ENCODE measurements at places on chromosomes 2 and 18.

GRCh38 chr18:23542461-23542860 is 39.1 kb downstream of the RMC1 start:
- DNase-seq, result no peak

- no peak for DNase-seq
Observed at GRCh38 chr2:198901894-198902293, 555.8 kb downstream of the SATB2 start.

DNA sequence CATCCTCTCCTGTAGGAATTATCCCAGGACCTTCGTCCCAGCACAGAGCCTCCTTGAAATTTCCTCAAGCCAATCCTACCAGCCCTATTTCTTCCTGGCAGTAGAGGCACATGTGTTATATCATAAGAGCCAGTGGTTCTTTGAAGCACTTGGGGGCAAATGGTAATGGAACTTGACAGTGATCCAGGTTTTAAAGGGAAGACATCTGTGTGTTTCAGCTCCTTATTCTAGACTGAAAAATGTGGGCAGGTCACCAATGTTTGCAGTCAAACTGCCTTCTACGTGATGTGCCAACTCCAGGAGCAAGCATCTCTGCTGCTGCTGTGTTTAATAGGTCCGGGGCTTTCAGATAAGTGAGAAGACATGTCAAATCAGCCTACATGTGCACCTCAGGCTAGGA is 157.1 kb downstream of the GALNT14 start:
- DNase-seq, result no peak

DNA sequence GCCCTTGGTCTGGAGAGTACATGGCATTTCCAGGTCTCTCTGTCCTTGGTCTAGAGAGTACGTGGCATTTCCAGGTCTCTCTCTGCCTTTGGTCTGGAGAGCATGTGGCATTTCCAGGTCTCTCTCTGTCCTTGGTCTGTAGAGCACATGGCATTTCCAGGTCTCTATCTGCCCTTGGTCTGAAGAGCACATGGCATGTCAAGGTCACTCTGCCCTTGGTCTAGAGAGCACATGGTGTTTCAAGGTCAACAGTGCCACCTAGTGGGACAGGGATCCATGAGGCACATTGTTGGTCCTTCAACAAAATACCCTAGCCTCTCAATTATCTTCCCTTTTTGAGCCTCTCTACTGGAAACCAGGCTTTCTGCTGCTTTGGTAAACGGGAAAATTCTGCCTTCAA is 250.2 kb downstream of the OTX1 start:
- no peak for DNase-seq

GRCh38 chr2:200179151-200179550 is 127.3 kb upstream of the SPATS2L start:
- no peak for DNase-seq

DNA sequence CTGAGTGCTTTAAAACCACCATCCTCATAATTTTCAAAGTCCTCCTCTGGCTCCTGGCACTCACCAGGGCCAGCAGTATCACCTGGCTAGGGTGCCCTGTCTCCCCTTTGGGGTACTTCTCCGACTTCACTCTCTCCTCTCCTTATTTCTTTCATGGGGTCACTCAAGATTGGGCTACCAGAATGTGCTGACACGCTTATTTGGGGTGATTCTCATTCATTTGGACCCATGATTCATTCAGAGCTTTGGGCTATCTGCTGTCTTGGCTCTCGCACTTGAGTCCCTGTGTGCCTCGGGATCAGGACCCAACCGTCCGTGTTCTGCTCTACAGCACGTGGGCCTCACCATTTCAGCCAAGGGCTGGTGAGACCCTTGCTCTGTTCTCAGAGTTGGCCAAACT is 70.1 kb upstream of the NEDD4L start:
- DNase-seq, result no peak

DNA sequence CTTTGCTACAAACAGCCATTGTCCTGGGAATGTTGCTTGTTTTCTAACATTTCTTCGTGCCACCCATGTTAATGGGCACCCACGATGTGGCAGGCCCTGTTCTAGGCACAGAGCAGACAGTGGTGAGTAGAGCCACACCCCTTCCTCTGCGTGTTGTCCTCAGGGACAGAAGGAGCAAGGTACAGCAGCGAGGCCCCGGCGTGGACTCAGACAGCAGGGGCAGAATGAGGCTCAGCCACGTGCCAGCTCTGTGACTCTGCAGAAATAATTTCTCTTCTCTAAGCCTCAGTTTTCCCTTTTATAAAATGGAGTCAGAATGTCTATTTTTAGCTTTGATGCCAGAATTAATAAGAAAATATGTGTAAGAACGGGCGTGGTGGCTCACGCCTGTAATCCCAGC is 401.7 kb downstream of the TSN start:
- DNase-seq, result no peak

DNA sequence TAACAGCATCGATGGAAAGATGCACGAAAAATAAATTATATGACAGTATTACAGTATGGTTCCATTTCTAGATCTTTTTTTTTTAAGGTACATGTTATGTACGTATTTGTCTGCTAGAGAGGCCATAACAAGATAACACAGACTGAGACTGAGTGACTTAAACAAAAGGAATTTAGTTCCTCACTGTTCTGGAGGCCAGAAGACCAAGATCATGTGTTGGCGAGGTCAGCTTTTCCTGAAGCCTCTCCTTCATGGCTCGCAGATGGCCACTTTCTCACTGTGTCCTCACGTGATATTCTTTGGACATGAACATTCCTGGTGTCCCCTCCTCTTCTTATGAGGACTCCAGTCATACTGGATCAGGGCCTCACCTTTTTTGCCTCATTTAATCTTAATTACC is 177.4 kb downstream of the CAPN13 start:
- DNase-seq, result no peak

DNA sequence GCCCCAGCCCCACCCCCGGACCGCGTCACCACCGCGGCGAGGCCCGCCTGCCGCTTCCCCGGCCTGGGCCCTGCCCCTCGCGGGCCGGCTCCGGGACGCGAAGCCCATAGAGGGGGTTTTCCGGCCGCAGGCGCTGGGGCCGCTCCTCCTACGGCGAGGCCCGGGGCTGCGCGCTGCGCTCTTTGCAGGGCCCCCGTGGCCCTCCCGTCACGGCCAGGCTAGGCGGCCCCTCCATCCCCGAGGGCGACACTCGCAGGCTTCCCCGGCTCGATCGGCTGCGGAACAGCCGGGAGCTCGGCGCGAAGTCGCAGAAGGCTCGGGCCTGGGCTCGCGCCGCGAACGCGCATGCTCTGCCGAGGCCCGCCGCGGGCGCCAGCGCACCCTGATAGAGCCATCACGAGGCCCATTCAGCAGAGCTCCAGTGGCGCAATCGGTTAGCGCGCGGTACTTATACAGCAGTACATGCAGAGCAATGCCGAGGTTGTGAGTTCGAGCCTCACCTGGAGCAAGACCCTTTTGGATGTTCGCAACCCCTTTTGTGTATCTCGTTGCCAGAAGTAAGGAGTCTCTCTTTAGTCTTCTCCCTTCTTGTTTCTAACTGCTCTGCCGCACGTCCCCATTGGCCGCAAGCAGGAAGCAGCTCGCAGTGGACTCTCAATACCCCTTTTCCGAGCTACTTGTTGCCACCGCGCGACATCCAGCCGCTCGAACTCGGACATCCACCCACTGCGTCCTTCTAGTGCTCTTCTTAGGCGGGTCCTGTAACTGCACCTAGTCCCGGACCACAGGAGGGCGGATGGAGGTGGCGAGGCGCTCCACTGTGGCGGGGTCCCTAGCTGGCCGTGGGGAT is 18.0 kb upstream of the HAAO start:
- DNase-seq, result peak; percentile 89

- no peak for DNase-seq
Observed at GRCh38 chr2:110770959-110771431, 38.6 kb downstream of the ACOXL start.

DNA sequence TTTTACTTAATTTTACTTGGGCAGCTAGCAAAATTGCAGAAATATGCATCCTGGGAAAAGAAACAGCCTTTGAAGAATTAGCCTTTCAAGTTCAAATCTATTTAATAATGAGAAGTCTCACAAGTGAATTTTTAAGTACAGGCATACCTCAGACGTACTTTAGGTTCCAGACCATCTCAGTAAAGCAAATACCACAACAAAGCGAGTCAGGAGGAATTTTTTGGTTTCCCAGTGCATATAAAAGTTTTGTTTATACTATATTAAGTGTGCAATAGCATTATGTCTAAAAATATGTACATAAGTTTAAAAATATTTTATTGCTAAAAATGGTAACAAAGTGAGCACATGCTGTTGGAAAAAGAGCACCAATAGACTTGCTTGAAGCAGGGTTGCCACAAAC is 50.8 kb upstream of the TWSG1 start:
- no peak for DNase-seq

DNA sequence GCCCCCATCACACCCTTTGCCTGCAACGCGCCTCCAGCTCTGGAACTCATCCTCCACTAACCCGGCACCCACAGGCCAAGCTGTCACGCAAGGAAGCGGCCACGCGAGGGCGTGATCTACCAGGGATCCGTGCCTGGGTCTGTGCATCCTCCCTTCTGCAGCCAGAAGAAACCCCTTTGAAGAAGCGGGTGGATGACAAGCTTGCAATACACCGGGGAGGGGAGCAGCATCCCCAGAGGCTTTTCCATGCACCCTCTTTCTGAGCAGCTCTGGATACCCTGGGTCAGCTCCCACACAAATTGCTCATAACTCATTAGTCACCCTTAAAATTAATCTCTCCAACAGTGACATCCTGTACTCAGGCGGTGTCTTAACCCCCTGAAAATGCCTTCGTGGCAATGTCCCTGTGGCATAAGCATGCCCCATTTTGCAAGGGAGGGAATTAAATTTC is 47.6 kb downstream of the PDCL3 start:
- DNase-seq, result peak; percentile 45

DNA sequence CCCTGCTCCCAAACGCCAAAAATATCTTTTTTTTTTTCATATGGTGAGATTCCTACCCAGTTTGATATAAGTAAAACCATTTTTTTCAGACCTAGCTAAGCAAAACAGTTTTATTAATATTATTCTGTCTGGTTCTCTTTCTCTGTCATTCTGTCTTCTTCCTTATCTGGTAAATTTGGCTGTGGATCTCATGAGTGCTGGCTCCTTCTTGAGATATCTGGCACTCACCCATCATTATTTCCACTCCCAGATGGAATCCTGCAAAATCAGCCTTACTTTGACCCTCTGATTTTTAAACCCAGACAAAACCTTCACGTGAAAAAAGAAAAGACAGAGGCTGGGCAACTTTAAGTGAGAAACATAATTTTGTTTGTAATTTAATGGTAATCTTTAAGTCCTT is 373.6 kb downstream of the NYAP2 start:
- DNase-seq, result no peak

GRCh38 chr2:175363699-175364098 is 182.2 kb upstream of the ATP5MC3 start:
- no peak for DNase-seq

DNA sequence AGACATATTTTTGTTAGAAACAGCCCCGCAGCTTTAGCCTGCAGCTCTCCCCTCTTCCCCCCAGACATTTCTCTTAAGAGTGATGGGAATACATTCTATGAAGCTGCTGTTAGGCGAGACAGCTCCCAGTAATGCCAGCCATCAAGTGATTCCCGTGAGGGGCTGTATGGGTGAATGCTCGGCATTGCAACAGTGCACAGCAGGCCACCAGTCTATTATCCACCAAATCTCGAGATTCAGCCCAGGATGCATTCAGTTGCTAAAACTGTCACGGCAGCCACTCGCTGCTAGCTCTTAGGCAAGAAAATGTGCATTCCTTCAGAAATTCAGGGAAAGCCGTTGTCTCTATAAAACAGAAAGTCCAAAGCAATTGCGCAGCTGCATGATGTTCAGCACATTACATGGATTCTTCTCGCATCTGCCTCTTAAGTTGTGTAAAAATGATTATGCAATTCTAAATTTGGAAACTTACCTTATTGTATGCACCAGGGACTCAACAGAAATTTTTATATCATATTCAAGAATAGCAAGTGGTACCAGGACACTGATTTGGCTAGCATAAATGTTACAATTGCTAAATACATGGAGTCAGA is 211.3 kb upstream of the ARL4C start:
- DNase-seq, result no peak

GRCh38 chr2:218331745-218332144 is 24.9 kb upstream of the CATIP start:
- no peak for DNase-seq

DNA sequence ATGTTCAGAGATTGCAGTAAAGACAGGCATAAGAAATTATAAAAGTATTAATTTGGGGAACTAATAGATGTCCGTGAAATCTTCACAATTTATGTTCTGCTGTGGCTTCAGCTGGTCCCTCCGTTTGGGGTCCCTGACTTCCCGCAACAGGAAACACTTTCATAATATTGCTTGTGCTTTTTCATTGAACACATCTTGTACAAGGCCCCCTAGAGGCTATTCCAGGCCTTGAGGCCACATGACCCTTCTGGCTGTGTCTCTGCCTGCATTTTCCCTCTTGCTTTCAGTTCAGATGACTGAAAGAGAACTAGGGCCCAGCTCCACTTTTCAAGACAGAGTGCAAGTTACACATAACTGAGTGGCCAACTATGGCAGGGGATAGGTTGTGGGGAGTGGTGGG is 164.1 kb downstream of the TMEM247 start:
- DNase-seq, result no peak

GRCh38 chr2:241291153-241291552 is 24.3 kb downstream of the HDLBP start:
- DNase-seq, result no peak

GRCh38 chr2:130357864-130358263 is 2.0 kb downstream of the PTPN18 start:
- no peak for DNase-seq

Data from stimulated activated CD8-positive, alpha-beta memory T cell treated with anti-CD3 and anti-CD28 coated beads, Interleukin-12 subunit alpha, Interleukin-12 subunit beta, amount 100 ng/mL, for 4 hours (primary cell).